Activated T-helper 2 cell treated with anti-CD3 and anti-CD28 coated beads, Interferon-gamma antibody, Interleukin-2, Interleukin-4, amounts not matched to agents 10 μg/mL and 5 μg/mL and 100 μg/mL, durations not matched to agents 14 hours and 24 hours and 36 hours (primary cell): ENCODE measurements at places on chromosomes 13 and 19. TPM values are rescaled to one million over a fixed set of nuclear protein-coding genes. Genes with fewer than 3 reads are reported as not detected.
A peak's percentile ranks its signal among the peaks of the same experiment; 100 is the strongest.

Gene FLT3LG
- 49.3 and 57.9 TPM in 2 replicates for total RNA-seq

DNA sequence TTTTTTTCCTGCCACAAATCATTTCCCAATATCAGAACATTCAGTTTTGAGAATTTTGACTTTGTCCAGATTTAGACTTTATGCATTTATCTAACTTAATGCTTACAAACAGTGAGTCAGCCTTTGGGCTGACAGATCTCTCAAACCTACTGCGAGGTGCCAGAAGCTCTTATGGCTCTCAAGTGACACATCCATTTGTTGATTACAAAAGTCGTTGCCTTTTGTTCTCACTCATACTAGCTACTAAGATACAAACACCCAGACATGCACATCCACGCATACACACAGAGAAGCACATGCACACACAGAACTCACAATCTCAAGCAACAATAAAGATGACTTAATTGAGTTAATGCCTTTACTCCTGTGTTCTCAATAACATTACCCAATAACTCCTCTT, 1147.5 kb downstream of the DIAPH3 start:
- DNase-seq = no peak

Gene ZBTB32
- total RNA-seq = 231 and 234 TPM in 2 replicates

Gene SUGT1
- 66.5 and 72.3 TPM in 2 replicates for total RNA-seq

Gene IGFL3
- total RNA-seq = not detected in 2 replicates

DNA sequence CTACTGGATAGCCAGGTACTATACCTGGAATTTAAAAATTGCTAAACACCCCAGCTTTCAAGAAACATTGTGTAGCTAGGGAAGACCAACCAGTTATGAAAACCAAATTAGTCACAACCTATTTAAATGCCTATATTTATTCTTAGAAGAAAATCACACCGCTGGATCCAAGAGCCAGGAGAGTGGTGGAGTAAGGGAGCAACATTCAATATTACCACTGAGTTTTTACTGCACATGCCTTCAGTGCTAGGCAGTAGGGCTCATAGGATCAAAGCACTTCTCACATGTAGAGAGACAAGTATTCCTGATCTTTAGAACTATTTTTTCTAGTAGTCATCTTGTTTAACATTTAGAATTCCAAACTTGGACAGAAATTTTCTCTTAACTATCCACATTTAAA, 11.2 kb downstream of the ITM2B start:
- no peak for DNase-seq

Gene CGB8
- not detected in 2 replicates for total RNA-seq

Gene POU4F1
- total RNA-seq = 0.11 TPM in 1 of 2 replicates, not detected in the other

GRCh38 chr13:29496241-29496712, 99.2 kb downstream of the SLC7A1 start:
- no peak for DNase-seq

Gene OR7G3
- total RNA-seq = not detected in 2 replicates

Gene ATP4B
- not detected in 2 replicates for total RNA-seq

DNA sequence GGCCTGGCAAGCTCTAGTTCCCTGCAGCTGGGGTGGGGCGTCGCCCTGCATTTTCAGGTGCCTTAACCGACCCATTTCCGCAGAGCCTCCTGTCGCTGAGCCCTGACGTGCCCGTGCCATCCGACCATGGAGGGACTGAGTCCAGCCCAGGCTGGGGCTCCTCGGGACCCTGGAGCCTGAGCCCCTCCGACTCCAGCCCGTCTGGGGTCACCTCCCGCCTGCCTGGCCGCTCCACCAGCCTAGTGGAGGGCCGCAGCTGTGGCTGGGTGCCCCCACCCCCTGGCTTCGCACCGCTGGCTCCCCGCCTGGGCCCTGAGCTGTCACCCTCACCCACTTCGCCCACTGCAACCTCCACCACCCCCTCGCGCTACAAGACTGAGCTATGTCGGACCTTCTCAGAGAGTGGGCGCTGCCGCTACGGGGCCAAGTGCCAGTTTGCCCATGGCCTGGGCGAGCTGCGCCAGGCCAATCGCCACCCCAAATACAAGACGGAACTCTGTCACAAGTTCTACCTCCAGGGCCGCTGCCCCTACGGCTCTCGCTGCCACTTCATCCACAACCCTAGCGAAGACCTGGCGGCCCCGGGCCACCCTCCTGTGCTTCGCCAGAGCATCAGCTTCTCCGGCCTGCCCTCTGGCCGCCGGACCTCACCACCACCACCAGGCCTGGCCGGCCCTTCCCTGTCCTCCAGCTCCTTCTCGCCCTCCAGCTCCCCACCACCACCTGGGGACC, 1.2 kb downstream of the ZFP36 start:
- DNase-seq = peak; percentile 71

DNA sequence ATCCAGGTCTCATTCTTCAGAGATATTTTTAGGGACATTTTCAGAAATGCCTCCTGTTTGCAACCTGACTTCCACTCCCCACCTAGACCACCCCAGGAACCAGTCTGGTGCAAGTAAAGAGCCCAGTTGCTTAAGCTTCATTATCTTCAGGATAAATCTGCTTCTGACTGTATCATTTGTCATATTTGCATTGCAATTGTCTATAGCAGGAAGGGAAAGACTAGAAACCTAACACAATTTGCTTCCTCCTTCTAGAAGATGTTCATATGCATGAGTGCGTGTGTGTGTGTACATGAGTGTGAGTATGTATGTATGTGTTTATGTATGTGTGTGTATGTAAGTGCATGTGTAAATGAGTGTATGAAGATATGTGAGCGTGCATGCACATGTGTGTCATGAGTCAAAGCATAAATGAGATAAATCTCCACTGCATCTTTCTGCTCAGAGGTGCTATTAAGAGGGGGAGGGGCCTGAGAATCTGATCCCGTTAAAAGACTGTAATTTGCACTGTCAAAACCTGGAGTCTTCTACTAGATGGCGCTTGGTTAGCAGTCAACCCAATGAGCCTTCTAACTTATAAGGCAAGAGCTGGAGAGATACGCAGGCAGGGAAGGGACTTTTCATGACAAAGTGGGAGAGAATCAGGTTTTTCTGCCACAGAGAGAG, 178.8 kb upstream of the KL start:
- no peak for DNase-seq

GRCh38 chr19:29858621-29859020, 46.8 kb downstream of the CCNE1 start:
- no peak for DNase-seq

- no peak for DNase-seq
Observed at GRCh38 chr13:91045351-91046034, 302.0 kb upstream of the MIR17HG start.

GRCh38 chr13:102267191-102267590, 134.7 kb downstream of the FGF14 start:
- DNase-seq = no peak

DNA sequence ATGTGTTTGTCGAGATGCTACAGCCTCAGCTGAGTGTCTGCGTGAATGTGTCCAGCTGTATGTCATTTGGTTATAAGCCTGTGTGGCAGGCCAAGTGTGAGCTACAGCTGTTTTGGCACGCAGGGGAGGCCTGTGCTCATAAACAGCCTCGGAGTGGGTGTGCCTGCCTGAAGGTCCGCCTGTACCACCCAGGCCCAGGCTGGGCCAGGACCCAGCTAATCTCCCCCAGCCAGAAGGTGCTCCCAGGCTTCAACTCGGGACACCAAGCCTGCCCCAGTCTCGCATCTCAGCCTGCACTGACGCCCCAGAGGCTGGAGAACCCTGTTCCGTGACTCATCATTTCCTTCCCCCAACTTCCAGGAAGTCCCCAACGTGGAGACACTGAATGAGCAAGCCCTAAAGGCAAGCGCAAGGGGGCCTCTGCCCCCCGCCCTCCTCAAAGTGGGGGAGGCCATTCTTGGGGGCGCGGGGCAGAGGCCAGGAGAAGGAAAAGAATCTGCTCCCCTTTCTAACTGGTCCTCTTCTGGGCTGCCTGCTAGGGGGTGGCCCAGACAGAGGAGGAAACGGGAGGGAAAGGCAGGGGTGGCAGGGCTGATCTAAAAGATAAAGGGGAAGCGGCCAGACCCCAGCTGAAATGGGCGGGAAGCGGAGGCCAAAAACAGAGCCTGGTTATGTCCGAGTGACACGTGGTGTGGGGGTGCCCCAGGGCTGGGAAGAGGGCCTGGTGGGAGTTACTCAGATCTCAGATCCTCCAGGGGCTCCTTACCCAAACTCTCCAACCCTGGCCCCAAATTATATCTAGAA, 2.0 kb downstream of the SLC1A5 start:
- DNase-seq = peak; percentile 74

Gene ZNF837
- 1.1 and 1.5 TPM in 2 replicates for total RNA-seq

DNA sequence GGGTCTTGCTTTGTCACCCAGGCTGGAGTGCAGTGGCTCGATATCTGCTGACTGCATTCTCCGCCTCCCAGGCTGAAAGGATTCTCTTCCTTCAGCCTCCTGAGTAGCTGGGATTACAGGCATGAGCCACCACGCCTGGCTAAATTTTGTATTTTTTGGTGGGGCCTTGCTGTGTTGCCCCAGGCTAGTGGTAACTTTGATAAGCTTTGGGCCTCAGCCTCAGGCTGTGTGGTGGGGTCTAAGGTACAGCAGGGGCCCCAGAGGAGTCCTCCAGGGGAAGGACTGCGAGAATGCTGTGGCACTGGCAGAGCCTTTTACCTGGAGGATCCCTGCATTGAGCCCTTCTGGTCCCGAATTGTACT, 7.2 kb downstream of the DOT1L start:
- DNase-seq = no peak

GRCh38 chr13:109728791-109729731, 57.3 kb downstream of the IRS2 start:
- no peak for DNase-seq

DNA sequence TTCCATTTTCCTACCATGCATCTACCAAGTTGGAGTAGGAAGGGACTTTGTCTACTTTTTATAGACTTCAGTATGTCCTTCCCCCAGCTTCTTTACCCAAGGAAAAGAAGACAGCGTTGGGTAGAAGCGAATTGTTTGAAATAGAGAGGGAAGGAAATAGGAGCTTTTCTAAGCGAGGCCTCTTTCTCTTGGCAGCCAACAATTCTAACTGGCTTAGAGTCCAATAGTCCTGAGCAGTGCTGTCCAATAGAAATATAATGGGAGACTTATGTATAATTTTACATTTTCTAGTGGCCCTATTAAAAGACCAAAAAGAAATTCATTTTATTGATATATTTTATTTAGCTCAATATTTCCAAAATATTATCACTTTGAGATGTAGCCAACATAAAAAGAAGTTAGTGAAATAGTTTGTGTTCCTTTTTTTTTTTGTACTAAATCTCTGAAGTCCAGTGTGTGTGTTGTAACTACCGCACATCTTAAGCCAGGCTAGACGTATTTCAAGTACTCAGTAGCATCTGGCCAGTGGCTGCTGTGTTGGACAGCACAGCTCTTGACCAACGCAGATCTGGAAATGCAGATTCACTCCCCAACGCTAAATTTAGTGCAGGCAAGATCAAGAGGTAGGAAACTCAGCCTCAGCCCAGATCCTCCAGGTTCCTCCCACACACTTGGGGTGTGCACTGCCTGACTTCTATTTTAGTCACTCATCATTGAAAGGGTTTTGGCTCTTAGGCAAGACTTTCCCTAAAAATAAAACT, 179.2 kb downstream of the SHISA2 start:
- DNase-seq = no peak

GRCh38 chr13:109547942-109548341, 238.4 kb downstream of the IRS2 start:
- DNase-seq = no peak

GRCh38 chr19:32422435-32422834, 16.9 kb downstream of the DPY19L3 start:
- no peak for DNase-seq

Gene NCAN
- total RNA-seq = 0.23 TPM in 1 of 2 replicates, not detected in the other

DNA sequence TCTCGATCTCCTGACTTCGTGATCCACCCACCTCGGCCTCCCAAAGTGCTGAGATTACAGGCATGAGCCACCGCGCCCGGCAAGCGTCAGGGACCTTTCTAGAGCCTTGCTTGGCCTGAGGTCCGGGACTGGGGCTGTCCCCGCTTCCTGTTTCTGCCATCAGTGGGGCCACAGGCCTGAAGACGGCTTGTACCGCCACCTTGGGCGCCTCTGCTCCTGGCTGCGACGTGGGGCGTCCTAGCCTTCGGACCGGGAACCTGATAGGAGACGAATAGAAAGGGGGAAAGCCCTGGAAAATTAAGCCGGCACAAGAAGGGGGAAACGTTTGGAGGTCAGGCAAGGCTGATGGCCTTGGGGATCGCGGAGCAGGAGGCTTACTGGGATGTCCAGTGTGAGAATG, 35.1 kb downstream of the RNF6 start:
- DNase-seq = no peak
